ENCODE measurements at places on chromosomes 16 and 17.

DNA sequence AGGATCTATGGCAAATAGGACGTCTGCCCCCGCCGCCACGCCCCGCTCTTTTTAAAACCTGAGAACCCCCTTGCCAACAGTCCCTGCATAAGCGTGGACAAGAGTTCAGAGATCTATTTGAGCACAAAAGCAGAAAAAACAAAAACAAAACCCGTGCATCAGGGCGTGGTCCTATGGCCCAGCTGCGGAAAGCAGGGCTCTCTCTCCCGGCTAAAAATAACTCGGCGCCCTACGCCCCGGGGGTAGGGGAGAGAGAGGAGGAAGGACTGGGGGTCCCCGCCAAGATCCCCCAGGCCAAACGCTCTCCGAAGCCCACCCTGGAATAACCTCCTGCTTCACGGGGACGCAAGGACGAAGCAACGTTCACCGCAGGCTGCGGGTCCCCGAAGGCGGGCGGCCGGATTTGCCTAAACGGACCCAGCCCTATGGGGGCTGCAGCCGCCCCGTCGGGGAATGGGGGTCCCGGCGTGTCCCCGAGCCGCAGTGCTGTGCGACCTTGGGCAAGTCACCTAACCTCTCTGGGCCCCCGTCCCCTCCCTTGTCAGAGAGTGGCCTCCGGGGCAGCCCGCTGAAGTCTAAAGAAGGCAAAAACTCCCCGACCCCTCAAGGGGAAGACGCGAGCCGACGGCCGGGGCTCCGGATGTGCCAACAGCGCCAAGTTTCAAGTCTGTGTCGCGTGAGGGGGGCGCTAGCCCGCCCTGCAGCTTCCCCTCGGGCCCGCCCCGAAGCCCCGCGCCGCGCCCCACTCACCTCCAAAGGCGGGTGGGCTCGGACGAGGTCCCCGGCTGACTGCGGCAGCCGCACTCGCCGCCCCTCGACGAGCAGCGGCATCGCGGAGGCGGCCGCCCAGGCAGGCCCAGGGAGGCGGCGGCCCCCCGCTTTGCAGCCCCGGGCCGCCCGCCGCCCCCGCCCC lies 477 bp downstream of the NTAN1 start:
- no peak for DNase-seq

- no peak for DNase-seq
Measured at GRCh38 chr17:77425791-77426641, 285.2 kb downstream of the SEC14L1 start.

- DNase-seq = no peak
Measured at GRCh38 chr17:62931101-62931500, 34.9 kb upstream of the TANC2 start.

GRCh38 chr16:89426736-89427530 lies 63.4 kb downstream of the ANKRD11 start:
- DNase-seq = no peak

DNA sequence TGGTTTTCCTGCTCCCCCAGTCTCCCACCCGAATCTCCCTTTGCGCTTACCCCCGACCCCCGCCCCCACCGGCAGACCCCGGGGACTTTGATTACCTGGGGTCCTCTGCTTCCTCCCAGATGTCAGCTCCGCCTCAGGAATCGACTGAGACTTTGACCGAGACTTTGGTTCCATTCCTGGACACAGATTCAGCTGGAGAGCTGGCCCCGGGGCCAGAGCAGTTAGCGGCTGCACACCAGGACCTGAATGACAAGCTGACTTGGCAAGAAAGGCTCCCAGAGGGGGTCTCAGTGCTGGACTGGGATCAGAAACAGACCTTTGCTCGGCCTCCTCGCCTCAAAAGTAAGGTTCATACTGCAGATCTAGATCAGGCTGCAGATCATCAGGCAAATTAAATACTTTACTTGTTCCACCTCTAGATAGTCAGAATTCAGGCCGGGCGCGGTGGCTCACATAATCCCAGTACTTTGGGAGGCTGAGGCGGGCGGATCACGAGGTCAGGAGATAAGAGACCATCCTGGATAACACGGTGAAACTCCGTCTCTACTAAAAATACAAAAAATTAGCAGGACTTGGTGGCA lies 60.3 kb upstream of the FBXO47 start:
- no peak for DNase-seq

- no peak for DNase-seq
Measured at GRCh38 chr16:74888232-74888862, 96.6 kb downstream of the WDR59 start.

- no peak for DNase-seq
Measured at GRCh38 chr16:29784901-29785500, 5.5 kb upstream of the KIF22 start.

GRCh38 chr17:59804901-59805465 lies 87.8 kb downstream of the TUBD1 start:
- no peak for DNase-seq

DNA sequence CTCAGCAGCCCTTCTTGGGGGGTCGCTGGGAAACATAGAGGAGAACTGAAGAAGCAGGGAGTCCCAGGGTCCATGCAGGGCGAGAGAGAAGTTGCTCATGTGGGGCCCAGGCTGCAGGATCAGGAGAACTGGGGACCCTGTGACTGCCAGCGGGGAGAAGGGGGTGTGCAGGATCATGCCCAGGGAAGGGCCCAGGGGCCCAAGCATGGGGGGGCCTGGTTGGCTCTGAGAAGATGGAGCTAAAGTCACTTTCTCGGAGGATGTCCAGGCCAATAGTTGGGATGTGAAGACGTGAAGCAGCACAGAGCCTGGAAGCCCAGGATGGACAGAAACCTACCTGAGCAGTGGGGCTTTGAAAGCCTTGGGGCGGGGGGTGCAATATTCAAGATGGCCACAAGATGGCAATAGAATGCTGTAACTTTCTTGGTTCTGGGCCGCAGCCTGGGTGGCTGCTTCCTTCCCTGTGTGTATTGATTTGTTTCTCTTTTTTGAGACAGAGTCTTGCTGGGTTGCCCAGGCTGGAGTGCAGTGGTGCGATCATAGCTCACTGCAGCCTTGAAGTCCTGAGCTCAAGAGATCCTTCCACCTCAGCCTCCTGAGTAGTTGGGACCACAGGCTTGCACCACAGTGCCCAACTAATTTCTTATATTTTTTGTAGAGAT lies 3.4 kb downstream of the STH start:
- DNase-seq = peak; percentile 40

- DNase-seq = no peak
Measured at GRCh38 chr16:83769397-83770008, 38.3 kb upstream of the HSBP1 start.

DNA sequence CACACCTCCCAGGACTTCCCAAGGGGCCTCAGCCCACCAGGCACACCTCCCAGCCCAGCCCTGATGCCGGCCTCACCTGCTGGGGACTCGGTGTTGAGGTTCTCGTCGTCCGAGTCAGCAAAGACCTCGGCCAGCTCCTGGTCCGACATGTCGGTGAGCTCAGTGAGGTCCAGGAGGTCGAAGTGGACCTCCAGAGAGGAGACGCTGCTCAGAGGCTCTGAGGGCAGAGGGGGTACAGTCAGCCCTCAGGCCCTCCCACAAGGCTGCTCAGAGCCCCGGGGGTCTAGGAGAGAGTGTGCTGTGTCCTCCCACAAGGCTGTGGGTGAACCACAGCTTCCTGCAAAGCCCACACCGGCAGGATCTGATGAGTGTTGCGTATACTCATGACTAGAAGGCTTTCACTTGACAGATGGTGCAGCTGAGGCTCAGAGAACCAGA lies 10.5 kb downstream of the DBNDD1 start:
- peak; percentile 80 for DNase-seq

DNA sequence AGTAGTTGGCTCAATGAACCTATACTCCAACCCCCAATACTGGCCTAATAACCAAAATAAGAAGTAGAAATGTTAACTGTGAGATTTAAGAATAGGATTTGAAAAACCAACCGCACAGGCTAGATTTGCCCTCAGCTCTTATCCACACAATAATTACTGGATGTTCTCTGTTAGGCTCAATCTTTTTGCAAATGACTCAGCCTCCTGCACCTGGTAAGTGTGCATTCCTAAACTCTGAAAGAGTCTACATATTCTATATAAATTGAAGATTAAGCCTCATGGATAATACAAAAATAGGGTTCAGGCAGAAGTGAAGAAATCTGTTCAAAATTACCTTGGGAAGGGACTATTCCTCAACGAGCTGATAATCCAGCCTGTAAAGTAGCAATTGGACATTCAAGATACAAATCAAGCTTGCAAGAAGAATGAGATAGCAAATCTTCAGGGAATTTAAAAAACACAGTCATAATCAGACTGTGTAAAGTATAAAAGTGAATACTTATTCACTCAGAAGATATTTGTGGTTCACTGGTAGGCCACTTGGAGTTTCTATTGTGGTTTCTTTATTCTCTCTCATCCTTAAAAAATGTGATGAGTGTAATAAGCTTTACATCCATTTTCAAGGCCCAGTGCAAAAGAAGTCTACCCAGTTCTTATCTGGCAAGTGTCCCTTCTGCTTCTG lies 931.9 kb upstream of the SOX9 start:
- DNase-seq = no peak

- DNase-seq = no peak
Measured at GRCh38 chr17:74393346-74393942, 26.1 kb downstream of the GPR142 start.

DNA sequence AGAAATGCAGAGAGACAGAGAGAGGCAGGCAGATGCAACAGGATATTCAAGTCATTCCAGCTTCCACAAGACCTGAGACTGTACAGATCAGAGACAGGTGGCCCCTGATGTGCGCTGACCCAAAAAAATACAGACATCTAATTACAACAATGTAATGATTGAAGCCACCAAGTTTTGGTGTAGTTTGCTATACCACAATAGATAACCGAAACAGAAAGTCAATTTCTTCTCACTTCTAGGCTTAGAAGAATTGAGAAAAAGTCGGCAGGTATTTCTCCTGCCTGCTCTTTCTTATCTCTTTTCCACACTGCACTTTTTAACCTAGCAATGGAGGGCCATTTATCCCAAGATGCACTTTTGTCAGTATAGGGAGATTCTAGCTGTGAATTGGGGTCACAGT lies 949.2 kb downstream of the CDH11 start:
- DNase-seq = no peak

GRCh38 chr16:78505544-78506366 lies 406.3 kb downstream of the WWOX start:
- no peak for DNase-seq

DNA sequence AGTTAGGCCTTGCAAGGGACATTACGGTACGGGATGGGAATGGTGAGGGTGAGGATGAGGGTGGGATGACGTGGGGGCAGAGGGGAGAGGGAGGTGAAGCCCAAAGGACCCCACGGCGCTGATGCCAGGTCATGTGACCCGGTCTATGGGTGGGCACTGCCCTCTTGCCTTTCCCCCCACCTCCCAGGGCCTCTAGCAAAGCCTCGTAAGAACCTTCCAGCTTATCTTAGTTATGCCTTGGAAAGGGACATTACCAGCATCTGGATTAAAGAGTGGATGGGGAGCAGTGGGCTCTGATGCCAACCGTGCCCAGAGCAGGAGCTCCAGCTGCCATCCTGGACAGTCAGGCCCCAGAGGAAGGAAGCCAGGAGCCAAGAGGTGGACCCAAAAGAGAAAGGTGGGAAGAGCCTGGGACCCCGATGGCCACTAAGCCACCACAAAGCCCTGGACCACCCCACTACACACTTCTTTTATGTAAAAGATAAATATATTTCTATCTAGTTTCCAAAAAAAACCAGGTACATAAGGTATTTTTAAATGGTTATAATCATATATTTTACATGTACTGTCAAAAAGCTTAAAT lies 40.9 kb downstream of the TK2 start:
- DNase-seq = no peak

GRCh38 chr16:2761886-2762583 lies 9.6 kb downstream of the SRRM2 start:
- no peak for DNase-seq

GRCh38 chr17:26765860-26766709 lies 527.8 kb upstream of the WSB1 start:
- DNase-seq = no peak

All from GDM1 (cell line).